Stimulated activated CD4-positive, alpha-beta T cell treated with anti-CD3 and anti-CD28 coated beads, Interleukin-15, amount 100 ng/mL, for 48 hours (primary cell): ENCODE measurements at places on chromosomes 5 and 9.

- DNase-seq: no peak
Measured at GRCh38 chr9:100317706-100318105, 35.0 kb downstream of the TEX10 start.

GRCh38 chr5:3310541-3311261 is 284.9 kb upstream of the IRX1 start:
- DNase-seq: no peak

DNA sequence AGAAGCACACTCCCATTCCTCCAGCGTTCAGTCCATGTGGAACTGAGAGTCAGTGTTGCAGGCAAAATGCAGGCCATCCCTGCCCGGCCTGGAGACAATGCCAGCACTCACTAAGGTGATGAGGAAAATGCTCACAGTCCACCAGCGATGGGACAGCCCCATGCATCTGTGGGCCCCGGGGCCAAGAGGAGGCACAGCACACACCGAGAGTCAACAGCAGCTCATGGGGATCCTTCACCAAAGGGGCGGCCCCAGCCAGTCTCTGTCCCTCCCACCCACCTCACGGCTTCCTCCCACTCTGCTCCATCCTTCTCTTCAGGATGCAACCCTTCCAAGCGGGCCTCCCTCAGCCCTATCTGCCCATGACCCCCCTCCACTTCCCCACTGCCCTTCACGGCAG is 6.2 kb downstream of the SEMA4D start:
- no peak for DNase-seq

- no peak for DNase-seq
Measured at GRCh38 chr5:96843140-96843539, 33.2 kb upstream of the ERAP2 start.

- no peak for DNase-seq
Measured at GRCh38 chr9:8613346-8613825, 813.8 kb upstream of the DMAC1 start.

DNA sequence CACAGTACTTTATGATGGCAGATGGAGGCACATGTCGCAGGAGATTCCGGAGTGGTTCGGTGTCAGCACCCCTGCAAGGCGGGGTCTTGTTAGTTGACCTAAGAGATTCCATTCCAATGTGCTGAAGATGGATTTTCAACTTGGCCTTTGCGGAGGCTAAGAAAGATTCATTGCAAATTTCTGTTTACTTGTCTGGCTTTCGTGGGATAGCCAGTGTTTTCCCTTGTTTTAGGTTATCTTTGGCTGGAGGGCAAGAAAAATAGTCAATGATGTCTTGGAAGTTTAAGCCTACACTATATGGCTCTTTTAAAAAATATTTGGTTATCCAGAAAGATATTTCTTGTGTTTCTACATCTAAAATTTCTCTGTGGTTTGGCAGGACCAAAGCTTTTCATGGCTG is 123.6 kb upstream of the PTCH1 start:
- DNase-seq: no peak

DNA sequence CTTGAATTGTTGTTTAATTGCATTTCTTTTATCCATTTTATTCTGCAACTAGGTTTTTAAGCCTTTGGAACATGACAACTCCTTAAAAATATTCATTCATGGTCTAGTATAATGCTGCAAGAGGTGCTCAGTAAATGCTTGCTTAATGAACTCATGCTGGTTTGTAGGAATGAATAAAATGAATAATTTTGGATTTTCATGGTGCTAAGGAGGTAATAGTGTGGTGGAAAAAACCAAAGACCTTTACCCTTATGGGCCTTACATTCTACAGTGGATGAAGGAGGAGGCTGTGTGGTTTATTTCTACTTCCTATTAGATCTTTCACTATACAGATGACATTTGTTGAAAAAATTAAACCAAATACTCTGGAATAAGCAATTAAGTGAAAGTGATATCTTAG is 43.4 kb downstream of the LRRTM2 start:
- no peak for DNase-seq

- DNase-seq: peak; percentile 77
Measured at GRCh38 chr9:136799854-136800657, 3.9 kb downstream of the CCDC183 start.

GRCh38 chr5:85182344-85182743 is 797.7 kb upstream of the EDIL3 start:
- DNase-seq: no peak

DNA sequence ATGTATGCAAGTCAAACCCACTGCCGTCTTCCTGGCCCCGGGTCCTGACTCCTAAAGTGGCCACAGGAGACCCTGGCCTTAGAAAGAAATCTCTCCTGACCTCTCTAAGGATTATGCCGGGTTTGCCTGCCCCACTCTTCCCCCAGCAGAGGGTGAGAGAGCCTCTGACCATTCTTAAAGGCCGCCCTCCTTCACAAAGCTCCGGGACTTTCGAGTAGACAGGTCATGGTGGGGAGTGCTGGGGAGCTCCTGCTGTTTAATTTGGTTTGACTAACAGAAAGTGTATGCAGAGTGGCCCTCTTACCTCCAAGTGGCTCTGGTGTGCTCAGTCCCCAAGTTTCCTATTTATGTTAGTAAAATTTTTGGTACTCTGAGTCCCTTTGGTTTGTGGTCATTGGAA is 111.8 kb downstream of the LRRC70 start:
- DNase-seq: no peak

- DNase-seq: no peak
Measured at GRCh38 chr9:6944093-6944551, 186.3 kb downstream of the KDM4C start.

DNA sequence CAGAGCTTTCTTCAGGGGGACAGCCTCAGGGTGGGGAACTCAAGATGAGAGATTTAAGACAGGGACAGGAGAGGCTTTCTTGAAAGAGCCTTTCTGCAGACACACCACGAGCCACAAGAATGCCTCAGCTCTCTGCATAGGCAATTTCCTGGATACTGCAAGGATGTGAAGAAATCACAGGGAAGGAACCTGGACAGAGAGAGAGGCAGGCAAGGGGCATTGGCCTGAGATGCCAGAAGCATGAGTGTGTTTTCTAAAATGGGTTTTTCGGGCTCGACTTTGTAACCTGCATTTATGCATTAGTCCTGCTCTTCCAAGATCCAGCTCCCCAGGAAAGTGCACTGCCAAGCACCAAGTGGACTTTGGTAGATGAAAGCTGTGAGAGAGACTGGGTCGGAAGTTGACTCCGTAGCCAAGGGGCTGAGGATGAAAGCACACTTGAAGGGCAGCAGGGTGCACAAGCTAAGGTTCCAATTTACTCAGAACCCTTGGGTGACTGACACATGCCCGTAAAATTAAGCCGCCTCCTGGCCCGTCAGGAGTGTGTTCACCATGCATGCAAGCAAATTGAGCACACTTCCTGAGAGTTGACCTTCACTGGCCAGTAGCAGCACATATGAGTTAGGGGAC is 90.9 kb downstream of the CFAP90 start:
- no peak for DNase-seq

DNA sequence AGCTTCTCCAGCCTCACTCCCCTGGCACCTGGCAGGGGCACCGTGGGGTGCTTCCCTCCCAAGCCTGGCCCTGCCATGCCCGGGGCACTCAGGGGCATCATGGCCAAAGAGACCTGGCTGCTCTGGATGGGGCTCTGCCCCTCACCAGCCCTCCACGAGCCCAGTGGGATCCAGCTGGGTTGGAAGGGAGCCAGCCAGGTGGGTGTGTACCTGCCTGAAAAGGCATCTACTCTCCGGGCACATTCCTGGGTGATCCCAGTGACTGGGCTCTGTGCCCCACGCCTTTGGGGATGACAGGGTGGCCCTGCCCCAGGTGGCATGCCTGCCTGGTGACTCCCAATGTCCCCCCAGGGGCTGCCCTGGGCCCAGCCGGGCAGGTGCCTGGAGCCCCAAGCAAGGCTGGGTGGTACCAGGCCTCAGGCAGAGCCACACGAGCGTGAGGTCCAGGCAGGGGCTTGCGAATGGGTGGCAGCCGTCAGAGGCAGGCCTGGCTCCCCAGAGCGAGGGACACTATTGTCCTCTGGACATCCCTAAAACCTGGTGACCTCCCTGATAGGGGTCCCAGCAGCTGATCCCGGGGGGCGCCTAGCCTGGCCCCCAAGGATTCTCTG is 777 bp downstream of the GPSM1 start:
- no peak for DNase-seq

- no peak for DNase-seq
Measured at GRCh38 chr9:37283730-37284325, 138.7 kb upstream of the GRHPR start.

DNA sequence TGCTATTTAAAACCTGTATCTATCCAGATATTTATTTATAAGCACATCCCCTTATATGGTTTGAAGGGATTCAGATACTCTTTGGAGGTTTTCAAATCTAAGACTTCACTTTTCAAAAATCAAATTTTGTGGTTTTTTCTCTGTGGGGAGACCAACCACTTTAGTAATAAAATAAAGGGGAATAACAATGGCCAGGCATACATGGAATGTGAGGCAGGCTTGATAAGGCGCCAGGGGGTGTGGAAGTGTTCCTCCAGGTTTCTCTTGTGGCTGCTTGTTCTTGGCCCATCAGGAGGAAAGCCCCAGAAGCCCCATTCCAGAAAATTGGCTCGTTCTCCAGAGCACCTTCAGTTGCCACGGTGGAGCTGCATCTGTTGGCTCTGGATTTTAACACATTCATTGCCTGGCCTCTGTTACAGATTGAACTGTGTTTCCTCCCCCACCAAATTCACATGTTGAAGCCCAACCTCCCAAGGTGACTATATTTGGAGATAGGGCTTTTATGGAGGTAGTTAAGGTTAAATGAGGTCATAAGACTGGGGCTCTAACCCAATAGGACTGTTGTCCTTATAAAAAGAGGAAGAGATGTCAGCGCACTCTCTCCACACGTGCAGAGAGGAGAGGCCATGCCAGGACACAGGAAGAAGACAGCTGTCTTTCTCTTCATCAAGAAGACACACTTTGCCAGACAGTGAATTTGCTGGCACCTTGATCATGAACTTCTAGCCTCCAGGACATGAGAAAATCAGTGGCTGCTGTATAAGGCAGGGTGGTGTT is 195.9 kb downstream of the TMEM38B start:
- DNase-seq: no peak

- DNase-seq: no peak
Measured at GRCh38 chr5:128844354-128844923, 120.8 kb upstream of the SLC27A6 start.
